ENCODE measurements at places on chromosomes 7 and 10. TPM values are rescaled to one million over a fixed set of nuclear protein-coding genes. Genes with fewer than 3 reads are reported as not detected.

DNA sequence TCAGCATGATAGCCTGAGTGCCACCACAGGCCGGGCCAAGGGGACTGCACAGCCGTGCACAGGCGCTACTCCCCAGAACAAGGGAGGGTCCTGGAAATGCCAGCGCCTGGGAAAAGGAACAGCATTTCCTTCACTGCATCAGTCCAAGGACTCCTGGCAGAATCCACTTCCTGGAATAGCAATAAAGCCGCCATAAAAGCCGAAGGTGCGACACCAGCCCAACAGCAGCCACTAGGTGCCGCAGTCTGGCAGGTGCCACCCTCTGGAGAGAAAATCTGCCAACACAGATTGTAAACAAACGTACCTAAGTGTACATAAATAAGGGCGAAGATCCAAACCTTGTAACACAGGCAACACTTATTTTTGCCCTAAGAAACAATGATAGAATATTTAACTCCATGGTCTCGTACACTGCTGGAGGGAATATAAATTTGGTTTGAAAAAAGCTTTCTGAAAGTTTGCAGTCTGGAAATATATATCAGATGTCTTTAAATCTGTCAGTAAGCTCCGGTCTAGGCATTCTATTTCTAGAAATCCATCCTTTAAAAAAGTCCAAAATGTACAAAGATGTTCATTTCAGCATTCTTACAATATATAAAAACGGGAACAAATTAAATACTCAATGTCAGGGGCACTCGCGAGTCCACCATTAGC lies 22.2 kb downstream of the VOPP1 start:
- no peaks in the 10 kb centered on the region for H3K27me3 ChIP-seq
- H3K4me1 ChIP-seq: peaks cover 61% of the 10 kb centered on the region
- DNase-seq: peak; percentile 69
- H3K4me3 ChIP-seq: no peak overlapping the region
- peaks cover 3% of the 10 kb centered on the region for H3K36me3 ChIP-seq
- H3K27ac ChIP-seq: no peak overlapping the region

GRCh38 chr10:5399332-5399731 lies 5.3 kb downstream of the TUBAL3 start:
- no peak for DNase-seq
- no peaks in the 10 kb centered on the region for H3K36me3 ChIP-seq
- H3K27ac ChIP-seq: no peak overlapping the region
- H3K27me3 ChIP-seq: no peaks in the 10 kb centered on the region
- H3K4me3 ChIP-seq: no peak overlapping the region

DNA sequence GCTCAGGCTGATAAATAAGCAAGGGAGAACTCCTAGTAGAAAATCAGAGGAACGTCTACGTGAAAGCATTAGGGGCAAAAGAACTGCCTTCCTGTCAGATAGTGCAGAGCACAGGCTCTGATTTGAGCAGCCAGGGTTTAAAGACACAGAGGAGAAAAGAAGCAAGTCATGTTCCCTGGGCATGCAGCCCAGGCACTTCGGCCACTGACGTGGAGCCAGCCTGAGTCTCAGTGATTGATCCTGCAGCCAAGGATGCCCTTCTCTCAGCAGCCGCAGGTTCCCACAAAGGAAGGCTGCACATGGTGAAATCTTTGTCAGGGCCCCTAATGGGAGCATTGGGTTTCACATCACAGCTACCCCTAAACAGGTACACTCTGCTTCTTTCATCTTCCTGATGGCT lies 161.7 kb upstream of the HPS1 start:
- no peaks in the 10 kb centered on the region for H3K36me3 ChIP-seq
- DNase-seq: no peak
- H3K4me3 ChIP-seq: no peak overlapping the region
- H3K27ac ChIP-seq: no peak overlapping the region
- H3K4me1 ChIP-seq: no peaks in the 10 kb centered on the region

DNA sequence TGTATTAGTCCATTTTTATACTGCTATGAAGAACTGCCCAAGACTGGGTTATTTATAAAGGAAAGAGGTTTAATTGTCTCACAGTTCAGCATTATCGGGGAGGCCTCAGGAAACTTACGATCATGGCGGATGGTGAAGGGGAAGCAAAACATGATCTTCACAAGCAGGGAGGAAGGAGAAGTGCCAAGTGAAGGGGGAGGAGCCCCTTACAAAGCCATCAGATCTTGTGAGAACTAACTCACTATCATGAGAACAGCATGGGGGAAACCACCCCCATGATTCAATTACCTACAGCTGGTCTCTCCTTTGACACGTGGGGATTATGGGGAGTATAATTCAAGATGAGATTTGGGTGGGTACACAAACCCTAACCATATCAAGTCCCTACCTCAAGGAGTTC lies 85.4 kb downstream of the JAZF1 start:
- no peak overlapping the region for H3K27ac ChIP-seq
- no peak overlapping the region for H3K4me3 ChIP-seq
- H3K4me1 ChIP-seq: no peaks in the 10 kb centered on the region
- DNase-seq: no peak
- no peaks in the 10 kb centered on the region for H3K27me3 ChIP-seq

- H3K27me3 ChIP-seq: peaks cover 36% of the 10 kb centered on the region
- no peak overlapping the region for H3K27ac ChIP-seq
- no peak overlapping the region for H3K4me3 ChIP-seq
- peaks cover 22% of the 10 kb centered on the region for H3K4me1 ChIP-seq
- no peak for DNase-seq
Observed at GRCh38 chr10:8034466-8035005, 20.0 kb upstream of the GATA3 start.

DNA sequence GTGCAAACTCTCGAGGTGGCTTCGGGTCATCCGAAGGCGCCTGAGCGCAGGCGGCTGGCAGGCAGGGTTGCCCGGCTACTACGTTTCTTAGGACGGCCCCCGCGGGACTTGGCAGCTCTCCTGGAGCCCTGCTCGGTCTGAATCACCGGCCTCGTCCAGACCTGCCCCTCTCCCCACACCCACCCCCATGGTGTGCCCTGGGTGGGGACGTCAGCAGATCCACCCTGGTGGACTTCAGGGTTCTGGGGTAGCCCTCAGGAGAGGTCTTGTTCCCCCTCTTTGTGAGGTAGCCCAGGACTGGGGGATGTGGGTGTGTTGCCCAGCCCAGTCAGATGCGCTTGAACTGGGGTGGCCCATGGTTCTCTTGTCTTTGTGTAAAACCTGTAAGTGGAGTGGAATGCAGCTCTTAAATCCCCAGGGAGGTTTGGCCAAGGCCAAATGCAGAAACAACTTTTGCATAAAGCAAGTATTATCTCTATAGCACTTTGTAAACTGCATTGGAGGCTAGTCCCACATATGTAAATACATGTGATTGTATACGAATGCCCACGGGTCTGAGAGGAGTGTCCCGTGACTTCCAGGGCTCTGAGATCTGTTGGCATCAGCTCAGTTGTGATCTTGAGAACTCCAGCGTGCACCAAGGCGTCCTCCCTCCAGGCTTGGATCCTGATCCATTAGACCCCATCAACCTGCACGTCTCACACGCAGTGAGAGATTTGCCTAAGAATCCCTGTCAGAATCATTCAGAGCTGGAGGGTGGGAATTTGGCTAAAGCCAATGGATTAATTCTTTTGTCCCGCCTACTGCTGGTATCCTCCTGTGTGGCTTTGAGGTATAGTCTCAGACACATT lies 1.8 kb downstream of the PFKFB3 start:
- no peaks in the 10 kb centered on the region for H3K27me3 ChIP-seq
- peaks cover 23% of the 10 kb centered on the region for H3K4me1 ChIP-seq
- no peaks in the 10 kb centered on the region for H3K36me3 ChIP-seq
- H3K4me3 ChIP-seq: peak overlapping the region; percentile 73
- no peak overlapping the region for H3K27ac ChIP-seq

GRCh38 chr10:122018951-122019413 lies 30.0 kb downstream of the TACC2 start:
- DNase-seq: no peak
- no peak overlapping the region for H3K4me3 ChIP-seq
- H3K27me3 ChIP-seq: peaks cover 14% of the 10 kb centered on the region
- H3K27ac ChIP-seq: no peak overlapping the region

DNA sequence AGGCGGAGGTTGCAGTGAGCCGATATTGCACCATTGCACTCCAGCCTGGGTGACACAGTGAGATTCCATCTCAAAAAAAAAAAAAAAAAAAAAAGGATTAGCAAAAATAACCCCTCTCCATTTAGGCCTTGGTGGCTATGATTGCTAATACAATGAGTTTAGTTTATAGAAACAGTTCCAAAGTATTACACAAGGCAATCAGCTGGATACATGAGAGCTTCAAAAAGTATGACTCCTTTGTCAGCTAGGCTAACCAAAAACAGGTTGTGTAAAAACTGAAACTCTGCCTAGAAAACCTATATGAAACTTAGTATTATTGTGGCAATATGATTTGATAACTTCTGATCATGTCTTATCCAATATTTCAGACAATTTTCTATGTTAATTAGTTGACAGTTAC lies 57.2 kb downstream of the SUGCT start:
- no peaks in the 10 kb centered on the region for H3K27me3 ChIP-seq
- no peak for DNase-seq
- no peak overlapping the region for H3K27ac ChIP-seq
- H3K4me3 ChIP-seq: no peak overlapping the region

- no peaks in the 10 kb centered on the region for H3K27me3 ChIP-seq
- H3K4me1 ChIP-seq: no peaks in the 10 kb centered on the region
- H3K4me3 ChIP-seq: no peak overlapping the region
- no peak overlapping the region for H3K27ac ChIP-seq
- DNase-seq: no peak
Observed at GRCh38 chr7:55107946-55108345, 89.1 kb downstream of the EGFR start.

- no peak overlapping the region for H3K27ac ChIP-seq
- no peaks in the 10 kb centered on the region for H3K4me1 ChIP-seq
- H3K27me3 ChIP-seq: no peaks in the 10 kb centered on the region
- no peak for DNase-seq
- no peak overlapping the region for H3K4me3 ChIP-seq
Observed at GRCh38 chr10:56319386-56319785, 41.7 kb downstream of the ZWINT start.

DNA sequence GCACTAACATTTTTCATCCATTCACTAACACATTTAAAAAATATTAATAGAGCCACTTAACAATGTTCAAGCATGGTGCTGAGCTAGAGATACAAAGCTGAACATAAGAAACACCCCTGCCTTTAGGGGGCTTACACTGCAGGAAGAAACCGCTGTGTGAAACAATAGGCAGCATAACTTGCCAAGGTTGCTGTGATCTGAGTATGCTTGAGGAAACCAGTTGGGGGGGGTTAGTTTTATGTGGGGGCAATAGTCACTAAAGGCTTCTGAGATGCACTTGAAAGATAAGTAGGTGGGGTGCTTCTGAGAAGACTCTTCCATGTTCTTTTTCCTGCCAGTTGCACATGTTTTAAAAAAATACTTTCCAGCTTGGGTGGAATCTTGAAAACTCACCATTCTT lies 2.8 kb downstream of the RBM17 start:
- no peak overlapping the region for H3K4me3 ChIP-seq
- no peaks in the 10 kb centered on the region for H3K27me3 ChIP-seq
- DNase-seq: peak; percentile 89
- peak overlapping the region; percentile 45 for H3K27ac ChIP-seq
- H3K4me1 ChIP-seq: peaks cover 31% of the 10 kb centered on the region

DNA sequence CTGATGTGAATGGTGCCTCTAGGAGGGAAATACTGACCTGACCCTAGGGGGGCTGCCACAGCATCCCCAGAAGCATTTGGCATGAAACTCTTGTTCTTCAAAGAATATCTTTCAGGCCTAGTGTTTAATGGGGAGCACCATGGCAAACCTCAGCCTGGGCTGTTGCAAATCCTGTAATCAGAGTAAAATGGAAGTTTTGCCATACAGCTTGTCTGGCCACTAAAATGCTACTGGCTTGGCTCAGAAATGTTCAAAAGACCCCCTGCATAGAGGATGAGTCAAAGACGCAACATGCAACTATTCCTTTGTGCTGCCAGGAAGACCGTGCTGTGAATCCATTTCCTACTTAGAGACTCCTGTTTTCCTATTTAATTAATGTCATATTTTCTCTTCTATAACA lies 26.7 kb downstream of the HECW1 start:
- H3K4me1 ChIP-seq: no peaks in the 10 kb centered on the region
- no peak for DNase-seq
- H3K27ac ChIP-seq: no peak overlapping the region
- no peaks in the 10 kb centered on the region for H3K27me3 ChIP-seq
- H3K4me3 ChIP-seq: no peak overlapping the region

DNA sequence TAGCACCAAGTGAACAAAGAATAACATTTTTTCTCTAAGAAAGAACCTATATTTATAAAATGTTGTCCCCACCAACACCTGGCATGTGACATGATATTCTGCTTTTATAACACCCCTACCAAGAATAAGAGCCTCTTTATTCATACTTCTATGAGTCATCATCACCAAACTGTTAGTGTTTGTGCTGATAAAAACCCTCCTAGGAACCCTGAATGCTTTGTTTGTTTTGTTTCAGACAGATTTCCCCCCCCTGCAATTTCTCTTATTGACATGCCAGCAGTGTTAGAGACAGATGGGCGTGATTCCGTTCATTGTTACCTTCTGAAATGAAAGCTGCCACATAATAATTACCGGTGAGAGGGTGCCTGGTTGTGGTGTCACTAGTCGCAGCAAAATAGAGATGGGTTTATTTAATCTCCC lies 651.1 kb downstream of the SORCS1 start:
- no peaks in the 10 kb centered on the region for H3K27me3 ChIP-seq
- no peak overlapping the region for H3K4me3 ChIP-seq

GRCh38 chr7:122460936-122461335 lies 156.4 kb upstream of the FEZF1 start:
- H3K4me1 ChIP-seq: no peaks in the 10 kb centered on the region
- no peaks in the 10 kb centered on the region for H3K27me3 ChIP-seq

- H3K27ac ChIP-seq: no peak overlapping the region
- no peaks in the 10 kb centered on the region for H3K36me3 ChIP-seq
- no peaks in the 10 kb centered on the region for H3K27me3 ChIP-seq
- H3K4me1 ChIP-seq: no peaks in the 10 kb centered on the region
- no peak overlapping the region for H3K4me3 ChIP-seq
Observed at GRCh38 chr7:144869082-144869481, 33.2 kb upstream of the TPK1 start.

DNA sequence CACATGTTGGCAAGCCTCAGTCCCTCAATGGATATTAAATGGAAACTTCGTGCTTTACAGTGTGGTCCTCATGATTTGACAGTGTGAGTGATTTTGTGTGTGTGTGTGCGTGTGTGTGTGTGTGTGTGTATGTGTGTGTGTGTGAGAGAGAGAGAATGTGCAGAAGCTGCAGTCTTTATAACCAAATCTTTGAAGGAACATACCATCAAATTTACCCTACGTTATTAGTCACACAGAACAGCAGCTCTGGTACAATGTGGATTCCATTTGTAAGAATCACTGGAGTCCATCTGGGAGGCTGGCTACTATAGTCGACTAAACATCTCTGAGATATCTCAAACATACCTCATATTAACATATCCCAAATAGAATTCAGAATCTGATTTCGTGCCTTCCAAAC lies 928.0 kb upstream of the POT1 start:
- H3K27me3 ChIP-seq: no peaks in the 10 kb centered on the region
- no peak overlapping the region for H3K27ac ChIP-seq
- no peaks in the 10 kb centered on the region for H3K4me1 ChIP-seq
- H3K36me3 ChIP-seq: no peaks in the 10 kb centered on the region
- no peak for DNase-seq

- no peak overlapping the region for H3K27ac ChIP-seq
- H3K27me3 ChIP-seq: no peaks in the 10 kb centered on the region
- H3K4me3 ChIP-seq: no peak overlapping the region
- H3K4me1 ChIP-seq: no peaks in the 10 kb centered on the region
Observed at GRCh38 chr10:76945166-76945565, 692.4 kb downstream of the KCNMA1 start.

Gene EPO
- not detected for total RNA-seq

Gene CREM
- 35.5 TPM for total RNA-seq

Gene PNLIP
- total RNA-seq: not detected

Gene UNCX
- not detected for total RNA-seq

Gene HMX2
- total RNA-seq: not detected

Gene GIMAP1
- 11.8 TPM for total RNA-seq
